Heart left ventricle (tissue), 16 donors: ENCODE measurements at places on chromosomes 12 and 14.
A peak's percentile ranks its signal among the peaks of the same experiment; 100 is the strongest.

DNA sequence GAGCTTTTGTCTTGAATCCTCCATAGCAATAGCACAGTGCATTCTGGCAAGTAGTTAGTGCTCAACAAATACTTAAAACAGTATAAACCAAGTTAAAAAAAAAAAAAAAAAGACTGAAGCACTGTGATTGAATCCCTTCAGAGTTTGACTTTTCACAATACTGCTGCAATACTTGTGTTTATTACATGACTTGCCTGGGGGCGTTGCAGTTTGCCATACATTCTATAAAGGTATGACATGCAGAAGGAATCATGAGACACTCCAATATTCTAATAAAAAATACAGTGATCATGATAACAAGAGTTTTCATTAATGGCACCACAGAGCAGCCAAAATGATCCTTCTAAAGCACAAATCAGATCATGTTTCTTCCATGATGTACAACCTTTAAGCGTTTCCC lies 205.0 kb upstream of the CDKN3 start:
- no peak for DNase-seq

- no peak for DNase-seq
Measured at GRCh38 chr12:4251216-4251891, 22.2 kb upstream of the CCND2 start.

GRCh38 chr12:57620936-57621496 lies 9.8 kb downstream of the ARHGEF25 start:
- no peak for DNase-seq

DNA sequence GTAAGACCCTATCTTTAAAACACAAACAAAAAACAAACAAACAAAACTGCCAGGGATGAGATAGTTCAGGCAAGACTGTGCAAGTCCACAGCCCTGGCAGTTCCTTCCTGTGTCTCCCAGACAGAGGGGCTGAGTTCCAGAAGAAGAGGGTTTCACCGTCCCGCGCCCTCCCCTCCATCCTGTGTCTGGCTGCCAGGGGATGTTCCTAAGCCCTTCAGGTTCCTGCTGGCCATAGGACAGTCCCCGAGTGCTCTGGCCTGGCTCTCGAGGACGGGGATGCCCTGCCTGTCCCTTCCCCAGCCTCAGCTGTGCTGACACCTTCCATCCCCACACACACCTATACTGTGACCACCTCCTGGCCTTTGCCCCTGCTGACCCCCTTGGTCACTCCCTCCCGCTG lies 40.6 kb upstream of the EIF5 start:
- no peak for DNase-seq

GRCh38 chr14:29906256-29906870 lies 21.3 kb downstream of the PRKD1 start:
- DNase-seq, result no peak

- DNase-seq, result no peak
Measured at GRCh38 chr12:88468581-88468980, 111.7 kb downstream of the KITLG start.

- no peak for DNase-seq
Measured at GRCh38 chr12:17918013-17918412, 172.0 kb downstream of the RERGL start.

GRCh38 chr14:85556267-85556666 lies 26.3 kb downstream of the FLRT2 start:
- DNase-seq, result no peak

- peak; percentile 10 for DNase-seq
Measured at GRCh38 chr12:132178801-132179401, 34.6 kb downstream of the NOC4L start.

DNA sequence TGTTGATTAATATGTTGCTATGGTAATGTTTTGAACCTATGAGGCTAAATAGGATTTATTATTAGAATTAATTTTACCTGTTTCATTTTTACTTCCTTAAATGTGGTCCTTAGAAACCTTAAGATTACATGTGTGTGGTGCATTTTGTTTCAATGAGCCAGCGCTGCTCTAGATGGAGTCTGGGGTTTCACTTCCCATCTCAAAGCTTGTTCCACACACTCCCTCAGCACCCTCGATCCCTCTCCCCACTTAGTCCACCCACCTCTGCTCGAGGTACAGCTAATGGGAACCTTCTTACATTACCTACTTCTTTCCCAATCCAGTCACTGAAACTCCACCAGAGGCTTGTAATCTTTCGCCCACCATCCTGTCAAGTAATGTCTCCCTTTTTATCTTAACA lies 205.2 kb downstream of the PAX9 start:
- DNase-seq, result no peak

GRCh38 chr14:32728976-32729375 lies 209.7 kb upstream of the NPAS3 start:
- no peak for DNase-seq

GRCh38 chr14:66066981-66067776 lies 419.0 kb upstream of the CCDC196 start:
- no peak for DNase-seq

- no peak for DNase-seq
Measured at GRCh38 chr14:24846261-24846660, 203.7 kb downstream of the STXBP6 start.

- no peak for DNase-seq
Measured at GRCh38 chr12:61107118-61107517, 1153.1 kb upstream of the USP15 start.

GRCh38 chr12:1723721-1724120 lies 32.9 kb downstream of the ADIPOR2 start:
- DNase-seq, result no peak

DNA sequence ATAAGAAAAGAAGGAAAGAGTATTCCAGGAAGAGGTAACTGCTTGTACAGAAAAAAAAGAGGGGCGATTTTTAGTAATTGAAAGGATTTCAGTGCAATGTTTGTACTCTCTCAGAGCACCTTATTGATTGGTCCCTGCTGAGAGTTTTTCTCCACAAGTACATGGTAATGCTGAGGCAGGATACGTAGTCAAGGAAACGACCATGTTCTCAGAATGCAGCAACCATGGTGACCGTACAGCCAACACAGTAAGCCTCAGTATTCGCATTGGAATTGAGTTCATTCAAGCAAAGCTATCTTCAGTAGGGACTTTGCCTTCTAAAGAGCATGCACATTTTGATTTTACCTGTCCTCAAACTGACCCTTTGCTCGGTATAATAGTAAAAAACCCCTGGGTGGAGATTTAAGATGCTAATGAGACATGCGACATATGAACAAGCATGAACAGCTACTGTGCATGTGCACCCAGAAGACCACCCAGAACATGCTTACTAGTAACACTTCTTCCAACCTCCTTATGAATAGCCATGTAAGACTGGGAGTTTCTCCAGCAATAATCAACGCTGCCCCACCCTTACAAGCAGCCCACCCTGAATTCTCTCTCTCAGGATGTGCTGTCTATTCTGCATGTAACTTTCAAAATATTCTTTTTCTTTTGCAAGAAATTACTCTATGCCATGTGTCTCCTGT lies 6.2 kb upstream of the SLC41A2 start:
- no peak for DNase-seq

GRCh38 chr14:97977651-97978261 lies 1180.6 kb downstream of the VRK1 start:
- DNase-seq, result peak; percentile 63

GRCh38 chr14:68113343-68113930 lies 293.9 kb downstream of the RAD51B start:
- no peak for DNase-seq

- DNase-seq, result no peak
Measured at GRCh38 chr14:43161477-43161876, 1345.6 kb downstream of the FSCB start.

- DNase-seq, result no peak
Measured at GRCh38 chr12:113284751-113285150, 50.2 kb downstream of the SLC8B1 start.

DNA sequence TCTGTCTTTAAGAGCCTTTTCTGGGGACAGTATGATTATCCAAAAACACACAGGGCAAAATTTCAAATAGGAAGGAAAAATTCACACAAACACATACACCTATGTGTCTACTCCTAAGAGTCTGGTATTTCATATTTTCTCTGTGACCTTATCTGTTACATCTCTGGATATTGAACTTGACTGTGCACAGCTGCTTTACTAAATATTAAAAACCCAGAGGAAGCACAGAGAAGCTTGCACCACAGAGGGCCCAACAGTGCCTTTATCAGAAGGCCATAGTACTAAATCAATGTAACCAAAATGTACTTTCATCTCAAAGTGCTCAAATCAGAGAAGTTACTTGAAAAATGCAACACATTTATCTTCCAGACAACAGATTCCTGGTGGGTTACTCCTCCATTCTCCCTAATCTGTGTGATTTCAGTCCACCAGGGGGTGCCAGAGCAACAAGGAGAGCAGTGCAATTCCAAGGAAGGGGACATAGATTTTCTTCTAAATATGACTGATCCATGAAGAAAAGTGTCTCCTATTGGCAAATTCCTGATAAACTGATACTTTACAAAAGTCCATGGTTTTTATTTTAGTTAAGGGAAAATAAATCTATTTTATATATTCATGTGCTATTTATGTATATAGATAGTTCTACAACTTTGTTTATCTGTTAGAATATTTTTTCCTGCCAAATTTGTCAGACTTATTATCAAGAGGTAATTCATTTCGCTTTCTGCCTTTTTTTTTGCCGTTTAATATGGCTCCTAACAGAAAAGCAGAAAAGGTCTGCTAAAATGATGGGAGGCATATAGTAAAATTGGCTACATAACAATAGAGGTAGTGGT lies 617.6 kb downstream of the LRFN5 start:
- DNase-seq, result peak; percentile 21

DNA sequence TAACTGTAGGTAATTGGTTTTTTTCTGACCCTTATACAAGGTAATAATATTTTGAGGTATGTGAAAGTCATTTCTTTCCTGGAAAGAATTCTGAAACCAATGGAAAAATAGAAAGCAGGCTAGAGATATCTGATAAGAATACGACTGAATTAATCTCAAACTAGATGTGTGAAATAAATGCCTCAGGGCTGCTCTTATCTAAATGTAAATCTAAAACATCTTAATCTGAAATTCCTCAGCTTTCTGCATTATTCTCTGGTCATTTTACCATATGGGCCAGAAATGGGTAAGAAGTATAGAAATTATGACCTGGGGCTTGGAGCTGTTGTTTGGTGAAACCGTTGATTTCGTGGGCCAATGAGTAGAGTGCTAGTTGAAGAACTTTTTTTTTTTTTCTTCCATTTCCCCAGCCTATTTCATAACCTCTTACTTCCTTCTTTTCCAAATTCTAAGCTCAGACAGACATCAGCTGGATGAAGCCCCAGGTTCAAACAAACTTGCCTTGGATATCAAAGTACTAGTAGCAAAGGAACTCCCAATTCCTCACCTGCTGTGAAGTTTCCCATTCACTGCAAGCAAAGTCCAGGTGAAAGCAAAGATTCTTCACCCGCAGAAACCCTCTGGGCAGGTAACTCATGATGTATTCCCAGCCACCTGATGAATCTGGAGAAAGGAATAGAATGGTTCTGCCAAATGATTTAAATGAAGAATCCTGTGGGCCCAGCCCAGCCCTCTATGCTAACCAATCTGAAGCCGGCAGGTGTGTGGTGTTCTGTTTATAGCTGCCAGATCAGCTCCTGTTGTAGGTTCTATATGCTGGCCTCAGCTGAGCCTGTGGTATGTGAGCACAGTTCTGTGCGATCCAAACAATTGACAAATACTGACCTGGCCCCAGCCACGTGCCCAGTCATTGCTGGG lies 9.7 kb upstream of the FOS start:
- no peak for DNase-seq

GRCh38 chr12:54378796-54379397 lies 5.6 kb downstream of the ZNF385A start:
- peak; percentile 81 for DNase-seq

DNA sequence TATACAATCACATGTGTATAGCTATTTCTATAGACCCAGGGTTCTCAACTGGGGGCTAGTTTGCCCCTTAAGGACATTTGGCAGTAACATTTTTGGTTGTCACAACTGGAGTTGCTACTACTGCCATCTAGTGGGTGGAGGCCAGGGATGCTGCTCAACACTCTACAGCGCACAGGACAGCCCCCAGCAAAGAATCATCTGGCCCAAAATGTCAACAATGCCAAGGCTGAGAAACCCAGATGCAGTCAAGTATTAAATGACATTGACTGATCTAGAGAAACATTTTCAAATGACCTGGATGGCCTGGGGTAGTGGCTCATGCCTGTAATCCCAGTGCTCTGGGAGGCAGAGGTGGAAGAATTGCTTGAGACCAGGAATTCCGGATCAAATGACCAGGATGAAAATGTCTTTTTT lies 5.8 kb downstream of the WSB2 start:
- no peak for DNase-seq

DNA sequence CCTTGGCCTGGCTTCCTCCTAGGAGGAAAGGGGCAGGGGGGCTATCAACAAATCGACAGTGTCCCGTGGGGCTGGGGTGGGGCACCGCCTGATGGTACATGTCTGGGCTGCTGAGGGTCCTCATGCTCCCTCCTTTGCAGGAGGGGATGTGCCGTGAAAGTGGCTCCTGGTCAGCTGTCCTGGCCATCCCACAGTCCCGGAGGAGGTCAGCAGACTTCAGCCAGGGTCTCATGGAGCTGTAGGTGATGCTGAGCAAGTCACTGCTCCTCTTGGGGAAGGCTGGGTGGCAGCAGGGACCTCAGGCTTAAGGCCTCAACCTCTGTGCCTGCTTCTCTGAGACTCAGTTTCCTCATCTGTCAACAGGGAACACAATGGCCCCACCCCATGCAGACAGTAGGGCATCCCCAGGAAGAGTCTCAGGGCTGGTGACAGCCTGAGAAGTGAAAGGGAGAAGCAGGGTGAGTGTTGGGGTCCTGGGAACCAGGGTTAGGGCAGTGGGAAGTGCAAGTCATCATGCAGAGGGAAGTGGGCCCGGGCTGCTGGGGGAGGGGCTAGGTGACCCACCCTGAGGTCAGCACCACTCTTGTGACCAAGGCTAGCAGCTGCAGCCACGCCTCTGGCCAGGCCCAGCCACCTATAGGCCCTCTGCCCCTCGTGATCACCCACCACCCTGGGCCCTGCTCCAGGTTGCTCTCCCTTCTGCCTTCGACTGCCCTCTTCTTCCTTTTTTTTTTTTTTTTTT lies 4.4 kb upstream of the TNFAIP2 start:
- DNase-seq, result peak; percentile 80

GRCh38 chr12:6965714-6966113 lies 4.8 kb downstream of the PHB2 start:
- DNase-seq, result no peak

DNA sequence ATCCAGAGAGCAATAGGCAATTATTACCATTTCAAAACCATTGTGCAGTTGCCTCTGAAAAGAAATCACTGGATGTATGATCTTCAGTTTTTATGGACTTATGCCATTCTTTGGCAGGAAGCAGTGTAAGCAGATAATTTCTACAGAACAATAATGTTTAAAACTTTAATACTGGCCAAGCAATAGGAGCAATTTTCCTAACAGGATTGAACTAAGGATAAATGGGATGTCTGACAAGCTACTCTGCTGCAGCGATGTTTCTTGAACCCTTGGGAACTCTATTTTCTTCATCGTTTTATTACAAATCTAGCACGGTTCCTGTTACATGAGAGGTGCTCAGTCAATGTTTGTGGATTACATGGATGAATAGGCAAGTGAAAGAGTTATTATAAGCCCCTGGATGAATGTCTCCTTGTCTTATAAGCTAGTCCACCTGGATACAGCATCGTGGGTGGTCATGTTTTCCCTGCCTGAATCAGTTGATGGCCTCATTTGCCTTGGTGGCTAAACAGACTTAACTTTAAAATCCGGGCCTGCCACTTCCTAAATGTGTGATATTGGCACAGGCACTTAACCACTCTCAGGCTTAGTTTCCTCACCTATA lies 68.2 kb upstream of the MDM1 start:
- no peak for DNase-seq

GRCh38 chr12:108282676-108283075 lies 56.4 kb downstream of the CMKLR1 start:
- no peak for DNase-seq
